ENCODE measurements at places on chromosomes 4 and X. TPM values are rescaled to one million over a fixed set of nuclear protein-coding genes. Genes with fewer than 3 reads are reported as not detected.

The FATE1 gene
- polyA plus RNA-seq = 0.09 TPM

- H3K27me3 ChIP-seq = no peaks in the 10 kb centered on the region
- H3K4me3 ChIP-seq = no peak overlapping the region
- DNase-seq = no peak
- no peaks in the 10 kb centered on the region for H3K36me3 ChIP-seq
- peaks cover 26% of the 10 kb centered on the region for H3K4me1 ChIP-seq
Measured at GRCh38 chr4:110128029-110128428, 70.4 kb downstream of the ELOVL6 start.

The SASH3 gene
- 11.4 TPM for polyA plus RNA-seq

GRCh38 chr4:1290165-1290977, 680 bp downstream of the MAEA start:
- H3K4me1 ChIP-seq = peaks cover 9% of the 10 kb centered on the region
- H3K4me3 ChIP-seq = peak overlapping the region; percentile 59
- H3K36me3 ChIP-seq = peaks cover 3% of the 10 kb centered on the region
- DNase-seq = peak; percentile 58
- no peaks in the 10 kb centered on the region for H3K27me3 ChIP-seq
- peak overlapping the region; percentile 66 for H3K27ac ChIP-seq

GRCh38 chr4:114264877-114265291, 285.4 kb upstream of the ARSJ start:
- no peaks in the 10 kb centered on the region for H3K27me3 ChIP-seq
- no peaks in the 10 kb centered on the region for H3K36me3 ChIP-seq
- DNase-seq = no peak
- no peaks in the 10 kb centered on the region for H3K4me1 ChIP-seq
- H3K27ac ChIP-seq = no peak overlapping the region

DNA sequence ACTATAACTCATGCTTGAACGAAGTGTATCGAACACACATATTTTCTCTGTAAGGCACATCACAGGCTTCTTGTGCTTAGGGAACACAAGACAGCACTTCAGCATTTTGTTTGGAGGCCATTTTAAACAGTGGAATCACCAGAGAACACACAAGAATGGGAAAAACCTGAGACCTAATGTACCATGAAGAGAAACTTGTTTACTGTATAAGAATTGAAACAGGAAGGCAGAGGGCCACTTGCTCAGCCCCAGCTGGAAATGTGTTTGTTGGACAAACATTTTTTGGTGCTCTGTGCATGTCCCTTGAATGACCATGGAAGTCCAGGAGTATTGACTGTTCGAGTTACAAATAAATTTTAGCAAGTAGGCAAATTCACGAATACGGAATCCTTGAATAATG, 47.5 kb downstream of the RAPGEF2 start:
- no peak for DNase-seq
- no peaks in the 10 kb centered on the region for H3K36me3 ChIP-seq
- peaks cover 3% of the 10 kb centered on the region for H3K4me1 ChIP-seq
- no peaks in the 10 kb centered on the region for H3K27me3 ChIP-seq
- no peak overlapping the region for H3K27ac ChIP-seq

The ART3 gene
- polyA plus RNA-seq = 0.99 TPM

DNA sequence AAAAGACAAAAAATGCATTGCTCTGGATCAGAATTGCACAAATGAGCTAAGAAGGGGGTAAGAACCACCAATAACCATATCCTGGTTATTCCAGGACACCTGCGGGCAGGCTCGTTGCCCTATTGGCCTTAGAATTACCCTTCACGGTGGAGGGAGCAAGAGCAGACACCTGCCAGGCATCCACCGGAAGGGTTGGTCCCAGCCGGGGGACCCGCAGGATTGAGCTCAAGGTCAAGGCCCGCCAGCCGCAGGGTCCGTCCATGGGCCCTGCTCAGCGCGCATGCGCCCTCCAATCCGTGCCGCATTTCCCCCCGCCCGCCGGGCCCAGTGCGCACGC, 575 bp downstream of the SLC25A6 start:
- no peak for DNase-seq
- no peaks in the 10 kb centered on the region for H3K27me3 ChIP-seq
- no peak overlapping the region for H3K27ac ChIP-seq
- peaks cover 5% of the 10 kb centered on the region for H3K4me1 ChIP-seq

The DDX60 gene
- polyA plus RNA-seq = 21.4 TPM

DNA sequence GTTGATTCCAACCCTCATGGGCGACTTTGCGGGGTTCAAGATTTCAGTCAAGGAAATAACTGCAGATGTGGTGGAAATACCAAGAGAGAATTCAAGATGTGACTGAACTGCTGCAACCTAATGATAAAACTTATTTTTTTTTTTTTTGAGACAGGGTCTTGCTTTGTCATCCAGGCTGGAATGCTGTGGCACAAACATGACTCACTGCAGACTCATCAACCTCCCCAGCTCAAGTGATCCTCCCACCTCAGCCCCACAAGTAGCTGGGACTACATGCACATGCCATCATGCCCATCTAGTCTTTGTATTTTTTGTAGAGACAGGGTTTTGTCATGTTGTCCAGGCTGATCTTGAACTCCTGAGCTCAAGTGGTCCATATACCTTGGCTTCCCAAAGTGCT, 19.5 kb upstream of the WDFY3 start:
- no peaks in the 10 kb centered on the region for H3K27me3 ChIP-seq
- H3K36me3 ChIP-seq = no peaks in the 10 kb centered on the region
- no peak for DNase-seq
- no peak overlapping the region for H3K27ac ChIP-seq
- H3K4me3 ChIP-seq = no peak overlapping the region

- H3K36me3 ChIP-seq = no peaks in the 10 kb centered on the region
- no peaks in the 10 kb centered on the region for H3K4me1 ChIP-seq
- DNase-seq = no peak
- H3K27ac ChIP-seq = no peak overlapping the region
- H3K4me3 ChIP-seq = no peak overlapping the region
Measured at GRCh38 chr4:30763321-30763727, 43.2 kb downstream of the PCDH7 start.

GRCh38 chr4:10917566-10917965, 233.0 kb upstream of the CLNK start:
- no peaks in the 10 kb centered on the region for H3K36me3 ChIP-seq
- no peak for DNase-seq
- H3K4me1 ChIP-seq = no peaks in the 10 kb centered on the region
- H3K27ac ChIP-seq = no peak overlapping the region

The ETDB gene
- polyA plus RNA-seq = not detected

The CT47B1 gene
- polyA plus RNA-seq = not detected

DNA sequence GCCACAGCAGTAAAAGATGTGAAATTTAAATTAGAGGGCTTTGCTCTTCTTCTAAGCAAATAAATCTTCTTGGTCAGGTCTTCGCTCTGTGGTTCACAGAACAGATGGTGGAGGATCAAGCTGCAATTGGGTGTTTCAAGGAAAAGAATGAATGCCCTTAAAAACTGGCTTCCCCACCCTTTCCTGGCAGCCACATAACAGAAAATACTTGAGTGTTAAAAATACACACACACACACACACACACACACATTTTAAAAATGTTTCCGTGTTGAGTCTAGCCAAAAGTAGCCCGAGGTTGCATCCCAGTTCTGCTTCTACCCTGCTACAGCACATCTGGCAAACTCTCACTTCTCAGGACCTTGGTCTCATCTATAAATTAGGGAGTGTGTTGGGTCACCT, 56.7 kb upstream of the FGFBP2 start:
- H3K27ac ChIP-seq = no peak overlapping the region
- H3K27me3 ChIP-seq = no peaks in the 10 kb centered on the region
- no peak overlapping the region for H3K4me3 ChIP-seq
- H3K4me1 ChIP-seq = no peaks in the 10 kb centered on the region
- H3K36me3 ChIP-seq = peaks cover 5% of the 10 kb centered on the region
- no peak for DNase-seq

DNA sequence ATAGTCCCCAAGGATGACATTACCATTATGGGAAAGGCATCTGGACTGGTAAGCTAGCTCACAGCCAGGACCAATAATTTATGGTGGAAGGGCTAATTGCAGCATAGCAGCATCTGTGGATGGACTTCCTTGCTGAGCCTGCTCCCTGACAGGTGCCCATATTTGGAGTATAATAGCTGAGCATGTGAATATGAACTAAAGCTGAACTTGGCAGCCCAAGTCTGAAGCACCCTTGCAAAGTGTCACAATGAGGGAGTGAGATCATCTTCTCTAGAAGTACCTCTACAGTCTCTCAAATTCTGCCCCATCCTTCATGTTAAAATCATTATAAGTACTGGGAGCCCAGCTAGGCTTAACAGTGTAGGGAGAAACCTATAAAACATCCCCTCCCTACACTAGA, 128.2 kb upstream of the INPP4B start:
- no peak overlapping the region for H3K4me3 ChIP-seq
- H3K36me3 ChIP-seq = no peaks in the 10 kb centered on the region
- H3K4me1 ChIP-seq = no peaks in the 10 kb centered on the region
- no peak overlapping the region for H3K27ac ChIP-seq
- no peaks in the 10 kb centered on the region for H3K27me3 ChIP-seq

The SYN1 gene
- polyA plus RNA-seq = 5.7 TPM

- no peaks in the 10 kb centered on the region for H3K27me3 ChIP-seq
- H3K36me3 ChIP-seq = peaks cover 35% of the 10 kb centered on the region
- H3K4me3 ChIP-seq = no peak overlapping the region
- DNase-seq = no peak
- H3K27ac ChIP-seq = peak overlapping the region; percentile 49
Measured at GRCh38 chr4:39846120-39846519, 131.6 kb downstream of the PDS5A start.

DNA sequence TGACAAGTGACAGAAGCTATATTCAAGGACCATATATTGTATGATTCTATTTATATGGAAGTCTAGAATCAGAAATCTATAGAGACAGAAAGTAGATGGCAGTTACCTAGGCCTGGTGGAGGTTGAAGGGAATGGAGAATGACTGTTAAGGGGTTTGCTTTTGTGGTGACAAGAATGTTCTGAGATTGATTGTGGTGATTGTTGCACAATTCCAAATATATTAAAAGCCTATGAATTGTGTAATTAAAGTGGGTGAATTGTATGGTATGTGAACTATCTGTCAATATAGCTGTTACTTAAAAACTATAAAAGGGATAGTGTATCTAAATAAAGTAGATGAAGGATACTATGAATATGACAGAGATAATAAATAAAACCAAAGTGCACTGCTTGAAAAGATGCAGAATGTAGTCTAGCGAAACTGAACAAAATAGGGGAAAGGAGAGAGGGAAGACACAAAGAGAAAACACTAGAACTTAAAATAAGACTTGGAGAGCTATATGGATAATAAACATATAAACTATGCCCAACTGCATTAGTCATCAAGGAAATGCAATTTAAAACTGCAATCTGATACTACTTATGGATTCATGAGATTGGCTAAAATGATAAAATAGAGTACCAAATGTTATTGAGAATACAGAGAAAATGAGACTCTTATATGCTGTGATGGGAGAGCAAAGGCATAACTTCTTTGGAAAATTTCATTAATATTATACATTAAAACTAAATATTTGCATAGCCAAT, 82.1 kb upstream of the BANK1 start:
- DNase-seq = no peak
- H3K36me3 ChIP-seq = no peaks in the 10 kb centered on the region
- no peak overlapping the region for H3K27ac ChIP-seq
- H3K27me3 ChIP-seq = no peaks in the 10 kb centered on the region

The GPRIN3 gene
- 8.7 TPM for polyA plus RNA-seq

The AMBN gene
- polyA plus RNA-seq = not detected

The ARHGEF38 gene
- polyA plus RNA-seq = 10.7 TPM

- H3K36me3 ChIP-seq = no peaks in the 10 kb centered on the region
- H3K4me1 ChIP-seq = peaks cover 15% of the 10 kb centered on the region
- H3K27ac ChIP-seq = no peak overlapping the region
- H3K27me3 ChIP-seq = no peaks in the 10 kb centered on the region
- H3K4me3 ChIP-seq = no peak overlapping the region
Measured at GRCh38 chrX:259692-260355, 21.4 kb upstream of the PLCXD1 start.

DNA sequence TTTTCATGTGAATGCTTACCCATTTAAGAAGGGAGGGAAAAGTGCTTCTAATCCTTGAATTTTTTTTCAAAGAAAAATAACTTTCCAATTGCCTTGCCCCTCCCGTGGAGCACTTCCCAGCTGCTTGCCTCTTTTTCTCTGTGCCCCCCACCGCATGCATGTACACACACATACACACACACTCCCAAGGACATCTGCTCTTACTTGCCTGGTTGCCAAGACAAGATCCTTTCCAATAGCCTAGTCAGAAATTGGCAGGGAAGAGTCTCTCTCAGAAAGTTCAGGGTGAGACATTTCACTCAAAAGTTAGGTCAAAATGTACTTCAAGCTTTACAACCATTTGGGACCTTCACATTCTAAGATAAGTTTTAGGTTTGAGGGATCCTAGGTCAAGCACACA, 10.9 kb downstream of the HHIP start:
- no peaks in the 10 kb centered on the region for H3K36me3 ChIP-seq
- no peaks in the 10 kb centered on the region for H3K4me1 ChIP-seq
- no peak for DNase-seq

The DCAF4L1 gene
- 0.21 TPM for polyA plus RNA-seq

GRCh38 chr4:15024386-15024785, 22.1 kb downstream of the CPEB2 start:
- H3K27ac ChIP-seq = no peak overlapping the region
- H3K36me3 ChIP-seq = peaks cover 9% of the 10 kb centered on the region
- DNase-seq = no peak
- H3K4me1 ChIP-seq = no peaks in the 10 kb centered on the region
- H3K27me3 ChIP-seq = no peaks in the 10 kb centered on the region

The AMTN gene
- polyA plus RNA-seq = not detected

- DNase-seq = no peak
- H3K27ac ChIP-seq = no peak overlapping the region
- no peak overlapping the region for H3K4me3 ChIP-seq
- H3K27me3 ChIP-seq = no peaks in the 10 kb centered on the region
Measured at GRCh38 chr4:52665592-52665991, 6.5 kb upstream of the USP46 start.

The KIF4A gene
- polyA plus RNA-seq = 7.7 TPM

The RBMX2 gene
- polyA plus RNA-seq = 25.4 TPM

- no peaks in the 10 kb centered on the region for H3K4me1 ChIP-seq
- no peak overlapping the region for H3K4me3 ChIP-seq
- no peak for DNase-seq
Measured at GRCh38 chrX:16141422-16142245, 18.3 kb downstream of the GRPR start.

The PRRG1 gene
- polyA plus RNA-seq = 6.6 TPM

The FSTL5 gene
- 7.0 TPM for polyA plus RNA-seq

The CYTL1 gene
- 6.7 TPM for polyA plus RNA-seq

DNA sequence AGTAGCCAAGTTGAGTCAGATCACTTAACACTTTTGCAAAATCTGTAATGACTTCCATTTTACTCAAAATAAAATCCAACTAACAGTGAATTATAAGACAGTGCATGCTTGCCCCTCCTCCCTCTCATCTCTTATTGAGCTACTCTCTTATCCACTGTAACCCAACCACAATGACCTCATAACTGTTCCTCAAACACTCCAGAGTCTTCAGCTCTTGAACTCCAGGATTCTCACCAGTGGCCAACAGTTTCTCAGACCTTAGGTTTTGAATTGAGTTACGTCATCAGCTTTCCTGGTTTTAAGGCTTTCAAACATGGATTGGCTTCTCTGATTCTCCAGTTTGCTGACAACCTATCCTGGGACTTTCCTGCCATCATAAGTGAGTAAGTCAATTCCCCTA, 938.3 kb downstream of the RAB28 start:
- H3K27me3 ChIP-seq = no peaks in the 10 kb centered on the region
- H3K4me3 ChIP-seq = no peak overlapping the region
- no peak for DNase-seq
- no peak overlapping the region for H3K27ac ChIP-seq
- H3K4me1 ChIP-seq = no peaks in the 10 kb centered on the region
- H3K36me3 ChIP-seq = no peaks in the 10 kb centered on the region

- no peak for DNase-seq
- no peaks in the 10 kb centered on the region for H3K36me3 ChIP-seq
- no peaks in the 10 kb centered on the region for H3K27me3 ChIP-seq
- no peak overlapping the region for H3K4me3 ChIP-seq
- no peaks in the 10 kb centered on the region for H3K4me1 ChIP-seq
Measured at GRCh38 chr4:122163301-122163700, 11.2 kb downstream of the BLTP1 start.
